ENCODE measurements at places on chromosomes 13 and 19. TPM values are rescaled to one million over a fixed set of nuclear protein-coding genes. Genes with fewer than 3 reads are reported as not detected.

The NALCN gene
- total RNA-seq = 10.6 TPM

The ICAM5 gene
- under 0.01 TPM for total RNA-seq

The NXNL1 gene
- not detected for total RNA-seq

The FSD1 gene
- total RNA-seq = 1.1 TPM

The PSG3 gene
- not detected for total RNA-seq

The SEMA6B gene
- total RNA-seq = 0.29 TPM

The KRTDAP gene
- total RNA-seq = not detected

The PRSS57 gene
- not detected for total RNA-seq

The GDF15 gene
- total RNA-seq = 74.2 TPM

GRCh38 chr19:56507446-56508289, at the start of gene ZNF471:
Gene ZNF471 (plus strand): TSS chr19:56507855. CDS start chr19:56511572, 3,717 bp downstream.
- peak; percentile 99 for DNase-seq
- peaks cover 12% of the 10 kb centered on the region for H3K4me1 ChIP-seq
- no peaks in the 10 kb centered on the region for H3K27me3 ChIP-seq
- peak within 1 kb of the TSS; percentile 95 for H3K27ac ChIP-seq
- H3K4me3 ChIP-seq = peak within 1 kb of the TSS; percentile 89

- no peaks in the 10 kb centered on the region for H3K36me3 ChIP-seq
- no peak for DNase-seq
Observed at GRCh38 chr13:105389373-105389772, 1146.1 kb downstream of the EFNB2 start.

- H3K27me3 ChIP-seq = no peaks in the 10 kb centered on the region
- no peak overlapping the region for H3K4me3 ChIP-seq
- H3K36me3 ChIP-seq = peaks cover 10% of the 10 kb centered on the region
- H3K27ac ChIP-seq = no peak overlapping the region
Observed at GRCh38 chr19:17137417-17137816, 61.8 kb downstream of the MYO9B start.

- no peak for DNase-seq
- no peaks in the 10 kb centered on the region for H3K27me3 ChIP-seq
- no peak overlapping the region for H3K4me3 ChIP-seq
- H3K36me3 ChIP-seq = no peaks in the 10 kb centered on the region
Observed at GRCh38 chr13:50685491-50685890, 158.0 kb downstream of the DLEU7 start.

DNA sequence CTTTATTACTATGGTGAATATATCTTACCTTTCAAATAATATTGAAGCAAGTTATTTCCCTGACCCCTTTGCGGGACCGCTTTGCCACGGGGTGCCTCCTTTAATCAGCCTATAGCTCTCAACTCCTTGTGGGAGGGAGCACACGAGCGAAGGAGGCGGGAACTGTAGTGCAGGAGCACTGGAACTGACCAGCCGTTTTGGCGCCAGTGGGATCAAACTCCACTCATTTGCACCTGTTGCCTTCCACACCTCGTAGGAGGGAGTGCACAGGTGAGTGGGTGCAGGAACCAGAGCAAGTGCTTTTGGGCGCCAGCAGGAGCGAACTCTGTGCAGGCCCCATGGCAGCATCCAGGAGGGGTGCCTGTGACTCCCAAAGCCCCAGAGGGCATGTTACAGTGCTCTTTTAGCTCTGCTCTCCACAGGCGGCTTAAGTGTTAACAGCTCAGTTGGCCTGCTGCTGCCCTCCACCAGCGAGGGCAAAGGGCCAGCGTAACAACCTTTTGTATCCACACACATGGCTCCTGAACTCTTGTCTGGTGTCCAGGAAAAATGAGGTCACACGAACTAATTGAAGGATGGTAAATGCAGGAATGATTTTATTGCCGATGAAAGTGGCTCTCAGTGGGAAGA, 206.9 kb downstream of the GGACT start:
- H3K27me3 ChIP-seq = no peaks in the 10 kb centered on the region
- H3K27ac ChIP-seq = no peak overlapping the region
- H3K4me3 ChIP-seq = no peak overlapping the region
- H3K4me1 ChIP-seq = peaks cover 8% of the 10 kb centered on the region

DNA sequence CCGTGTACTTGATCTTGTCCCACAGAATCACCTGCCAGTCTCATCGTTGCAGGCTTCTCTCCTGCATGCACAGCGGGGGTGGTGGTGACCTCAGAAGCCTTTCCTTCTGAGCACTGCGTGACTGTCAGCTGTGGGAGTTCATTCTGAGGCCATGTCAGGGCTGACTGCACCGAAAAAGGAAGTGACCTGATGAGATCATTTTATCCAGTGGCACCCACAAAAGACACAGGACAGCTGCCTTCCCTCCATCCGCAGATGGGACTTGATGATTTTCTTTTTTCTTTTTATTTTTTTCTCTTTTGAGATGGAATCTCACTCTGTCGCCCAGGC, 89.7 kb downstream of the RAB20 start:
- peaks cover 6% of the 10 kb centered on the region for H3K4me1 ChIP-seq
- no peaks in the 10 kb centered on the region for H3K27me3 ChIP-seq
- H3K36me3 ChIP-seq = peaks cover 91% of the 10 kb centered on the region
- no peak overlapping the region for H3K27ac ChIP-seq
- no peak overlapping the region for H3K4me3 ChIP-seq

DNA sequence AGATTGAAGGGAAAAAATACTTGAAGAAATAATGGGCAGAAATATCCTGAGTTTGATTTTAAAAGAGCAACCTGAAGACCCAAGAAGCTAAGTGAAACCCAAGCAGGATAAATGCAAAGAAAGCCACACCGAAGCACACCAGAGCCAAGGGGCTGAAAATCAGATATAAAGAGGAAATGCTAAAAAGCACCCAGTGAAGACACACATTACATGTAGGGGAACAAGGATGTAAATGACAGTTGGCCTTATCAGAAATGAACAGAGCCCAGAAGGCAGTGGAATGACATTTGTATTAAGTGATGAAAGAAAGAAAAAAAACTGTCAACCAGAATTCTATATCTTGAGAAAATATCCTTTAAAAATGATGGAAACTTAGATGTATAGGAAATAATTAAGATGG, 139.1 kb downstream of the SLC7A1 start:
- no peak overlapping the region for H3K4me3 ChIP-seq
- peaks cover 17% of the 10 kb centered on the region for H3K4me1 ChIP-seq
- H3K27ac ChIP-seq = no peak overlapping the region
- no peak for DNase-seq

- no peak overlapping the region for H3K27ac ChIP-seq
- no peaks in the 10 kb centered on the region for H3K27me3 ChIP-seq
- DNase-seq = peak; percentile 72
- no peak overlapping the region for H3K4me3 ChIP-seq
- peaks cover 6% of the 10 kb centered on the region for H3K36me3 ChIP-seq
- peaks cover 12% of the 10 kb centered on the region for H3K4me1 ChIP-seq
Observed at GRCh38 chr19:44947041-44947581, 1.3 kb downstream of the APOC2 start.

DNA sequence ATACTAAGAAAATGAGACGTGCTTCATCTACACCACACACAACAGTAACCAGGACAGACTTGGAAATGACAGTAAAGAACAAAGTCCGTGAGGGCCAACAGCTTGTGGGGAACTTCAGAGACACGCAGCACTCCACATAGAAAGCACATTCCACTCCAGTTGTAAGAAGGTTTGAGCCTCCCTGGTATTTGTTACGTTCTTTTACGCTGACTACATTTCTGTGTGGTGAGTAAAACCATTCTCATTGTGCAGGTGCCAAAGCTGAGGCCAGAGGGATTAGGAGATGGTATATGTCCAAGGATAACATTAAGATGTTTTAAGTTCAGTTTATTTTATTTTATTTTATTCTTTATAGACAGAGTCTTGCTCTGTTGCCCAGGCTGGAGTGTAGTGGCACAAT, 1189.9 kb downstream of the UQCRFS1 start:
- DNase-seq = no peak
- H3K27ac ChIP-seq = no peak overlapping the region
- no peaks in the 10 kb centered on the region for H3K27me3 ChIP-seq
- no peaks in the 10 kb centered on the region for H3K4me1 ChIP-seq

- DNase-seq = peak; percentile 34
- H3K4me1 ChIP-seq = no peaks in the 10 kb centered on the region
- no peaks in the 10 kb centered on the region for H3K27me3 ChIP-seq
- H3K4me3 ChIP-seq = no peak overlapping the region
- no peaks in the 10 kb centered on the region for H3K36me3 ChIP-seq
- H3K27ac ChIP-seq = no peak overlapping the region
Observed at GRCh38 chr19:58117841-58118575, 20.0 kb upstream of the ZSCAN18 start.

DNA sequence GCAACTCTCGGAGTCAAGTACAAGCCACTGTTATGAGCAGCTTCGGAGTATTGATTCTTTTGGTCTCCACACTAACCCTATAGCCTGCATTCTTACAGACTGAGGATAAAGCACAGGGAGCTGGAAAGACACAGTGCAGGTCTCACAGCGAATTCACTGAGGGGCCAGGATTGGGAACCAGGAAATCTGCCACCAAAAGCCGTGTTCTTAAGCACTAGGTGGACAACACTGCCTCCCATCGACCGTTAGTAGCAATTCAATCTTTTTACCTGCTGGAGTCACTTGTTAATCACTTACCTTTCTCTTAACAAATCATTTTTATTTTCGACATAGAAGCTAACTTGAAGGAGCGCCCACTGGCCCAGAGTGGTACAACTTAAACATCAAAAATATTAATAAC, 6.3 kb downstream of the PMIS2 start:
- H3K27me3 ChIP-seq = no peaks in the 10 kb centered on the region
- no peak overlapping the region for H3K27ac ChIP-seq
- H3K4me1 ChIP-seq = no peaks in the 10 kb centered on the region
- DNase-seq = peak; percentile 66

DNA sequence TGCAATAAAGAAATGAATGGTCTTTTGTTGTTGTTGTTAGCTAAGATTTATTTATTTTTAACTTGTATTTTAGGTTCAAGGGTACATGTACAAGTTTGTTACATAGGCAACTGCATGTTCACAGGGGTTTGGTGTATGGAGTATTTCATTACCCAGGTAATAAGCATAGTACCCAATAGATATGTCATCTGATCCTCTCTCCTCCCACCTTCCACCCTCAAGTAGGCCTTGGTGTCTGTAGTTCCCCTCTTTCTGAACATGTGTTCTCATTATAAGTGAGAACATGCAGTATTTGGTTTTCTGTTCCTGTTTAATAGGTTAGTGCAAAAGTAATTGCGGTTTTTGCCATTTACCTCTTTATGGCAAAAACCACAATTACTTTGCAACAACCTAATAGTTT, 554.1 kb downstream of the TBC1D4 start:
- no peak for DNase-seq
- no peaks in the 10 kb centered on the region for H3K27me3 ChIP-seq

GRCh38 chr19:46746281-46747057, at the start of gene STRN4:
Gene STRN4 (minus strand): TSS chr19:46746450. CDS start chr19:46746430, 20 bp downstream.
- H3K27ac ChIP-seq = peak within 1 kb of the TSS; percentile 51
- peak within 1 kb of the TSS; percentile 92 for H3K4me3 ChIP-seq
- DNase-seq = peak; percentile 99
- H3K27me3 ChIP-seq = no peaks in the 10 kb centered on the region
- H3K36me3 ChIP-seq = peaks cover 22% of the 10 kb centered on the region

DNA sequence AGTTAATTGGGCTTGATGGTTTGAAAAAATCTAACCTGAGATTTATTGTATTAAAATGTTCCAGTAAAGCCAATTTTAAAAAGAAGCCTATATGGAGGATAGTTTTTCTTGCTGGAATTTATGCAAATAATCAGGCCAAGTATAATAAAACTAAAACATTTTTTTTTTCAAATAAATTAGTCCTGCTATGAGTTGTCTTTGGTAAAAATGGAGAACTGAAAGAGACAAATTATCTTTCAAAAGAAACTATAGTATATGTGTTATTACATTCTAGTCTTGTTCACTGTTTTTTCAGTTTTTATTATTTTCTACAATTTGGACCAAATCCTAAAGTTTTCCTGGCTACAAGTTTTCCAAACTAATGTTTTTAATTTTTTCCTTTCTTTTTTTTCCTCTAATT, 468.9 kb downstream of the UQCRFS1 start:
- H3K27ac ChIP-seq = no peak overlapping the region
- no peak for DNase-seq
- H3K4me3 ChIP-seq = no peak overlapping the region

DNA sequence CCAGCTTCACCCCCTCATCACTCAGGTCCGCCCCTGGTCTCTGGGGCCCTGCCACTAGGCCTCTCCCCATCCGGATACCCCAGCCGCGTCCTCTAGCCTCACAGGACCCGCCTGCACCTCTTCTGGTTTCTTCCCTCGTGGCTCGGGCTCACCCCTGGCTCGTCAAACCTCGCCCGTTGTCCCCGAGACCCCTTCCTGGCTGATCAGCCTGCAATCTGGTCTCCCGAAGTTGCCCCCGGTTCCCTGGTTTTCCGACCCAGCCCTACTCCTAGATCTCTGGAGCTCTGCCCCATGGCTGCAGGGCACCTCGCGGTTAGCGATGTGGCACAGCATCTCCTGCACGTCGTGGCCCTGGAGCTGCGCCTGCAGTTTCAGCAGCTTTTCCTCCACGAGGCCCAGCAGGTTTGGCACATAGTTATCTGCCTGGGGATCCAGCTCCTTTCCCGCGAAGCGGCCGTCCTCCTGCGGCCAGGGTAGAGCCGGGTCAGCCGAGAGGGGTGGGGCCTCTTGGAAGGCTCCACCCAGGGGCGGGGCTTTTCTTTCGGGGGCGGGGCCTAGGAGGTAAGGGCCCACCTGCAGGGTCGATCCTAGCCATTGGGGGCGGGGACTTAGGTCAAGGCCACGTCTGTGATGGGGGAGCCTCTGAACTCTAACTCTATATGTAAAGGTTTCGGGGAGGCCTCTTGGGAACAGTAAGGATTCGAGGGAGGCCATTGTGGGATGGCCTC, 2.4 kb upstream of the RGL3 start:
- DNase-seq = peak; percentile 93
- no peaks in the 10 kb centered on the region for H3K36me3 ChIP-seq
- H3K27ac ChIP-seq = no peak overlapping the region
- H3K27me3 ChIP-seq = peaks cover 14% of the 10 kb centered on the region

- H3K27me3 ChIP-seq = no peaks in the 10 kb centered on the region
- no peak overlapping the region for H3K4me3 ChIP-seq
- H3K27ac ChIP-seq = no peak overlapping the region
- H3K36me3 ChIP-seq = peaks cover 75% of the 10 kb centered on the region
- peak; percentile 38 for DNase-seq
- no peaks in the 10 kb centered on the region for H3K4me1 ChIP-seq
Observed at GRCh38 chr19:45825263-45825605, 10.1 kb upstream of the RSPH6A start.

- H3K4me3 ChIP-seq = no peak overlapping the region
Observed at GRCh38 chr13:28058866-28059613, 41.3 kb downstream of the FLT3 start.

DNA sequence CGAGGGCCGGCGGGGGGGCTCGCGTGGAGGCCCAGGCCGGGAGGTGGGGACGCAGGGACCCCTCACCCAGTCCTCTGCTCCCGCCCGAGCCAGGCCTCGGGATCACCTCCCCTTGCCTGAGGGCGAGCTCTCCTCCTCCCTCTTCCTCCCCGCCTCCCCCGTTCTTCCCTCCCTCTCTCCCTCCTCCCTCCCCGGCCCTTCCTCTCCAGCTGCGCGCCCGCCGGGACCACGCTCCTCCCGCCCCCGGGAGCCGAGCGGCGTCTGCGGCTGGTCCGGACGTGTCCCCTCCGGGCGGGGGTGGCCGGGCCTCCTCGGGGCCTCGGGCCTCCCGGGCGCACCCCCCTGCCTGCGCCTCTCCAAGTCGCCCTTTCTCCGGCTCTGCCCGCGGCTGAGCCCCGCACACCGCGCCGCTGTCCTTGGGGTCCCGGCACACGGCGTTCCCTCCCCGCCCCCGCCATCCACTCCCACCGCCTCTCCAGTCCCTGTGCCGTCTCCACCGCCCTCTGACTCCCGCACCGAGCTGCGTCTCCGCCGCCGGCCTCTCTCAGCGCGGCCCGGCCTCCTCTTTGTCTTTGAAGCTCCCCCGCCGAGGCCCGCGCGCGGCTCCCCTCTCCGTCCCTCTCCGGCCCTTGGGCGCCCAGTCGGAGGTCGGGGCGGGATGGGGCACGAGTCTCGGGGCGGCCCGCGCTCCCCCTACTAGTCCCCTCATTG, 5.7 kb downstream of the SOX1 start:
- no peaks in the 10 kb centered on the region for H3K4me1 ChIP-seq
- no peak overlapping the region for H3K4me3 ChIP-seq
- DNase-seq = no peak
